ENCODE measurements at places on chromosomes 11 and 22. TPM values are rescaled to one million over a fixed set of nuclear protein-coding genes. Genes with fewer than 3 reads are reported as not detected.

WNT7B gene
- polyA plus RNA-seq = 3.5 TPM

- no peak overlapping the region for H3K27ac ChIP-seq
- H3K36me3 ChIP-seq = no peaks in the 10 kb centered on the region
- no peaks in the 10 kb centered on the region for H3K27me3 ChIP-seq
Observed at GRCh38 chr11:28146123-28146751, 38.0 kb downstream of the METTL15 start.

DNA sequence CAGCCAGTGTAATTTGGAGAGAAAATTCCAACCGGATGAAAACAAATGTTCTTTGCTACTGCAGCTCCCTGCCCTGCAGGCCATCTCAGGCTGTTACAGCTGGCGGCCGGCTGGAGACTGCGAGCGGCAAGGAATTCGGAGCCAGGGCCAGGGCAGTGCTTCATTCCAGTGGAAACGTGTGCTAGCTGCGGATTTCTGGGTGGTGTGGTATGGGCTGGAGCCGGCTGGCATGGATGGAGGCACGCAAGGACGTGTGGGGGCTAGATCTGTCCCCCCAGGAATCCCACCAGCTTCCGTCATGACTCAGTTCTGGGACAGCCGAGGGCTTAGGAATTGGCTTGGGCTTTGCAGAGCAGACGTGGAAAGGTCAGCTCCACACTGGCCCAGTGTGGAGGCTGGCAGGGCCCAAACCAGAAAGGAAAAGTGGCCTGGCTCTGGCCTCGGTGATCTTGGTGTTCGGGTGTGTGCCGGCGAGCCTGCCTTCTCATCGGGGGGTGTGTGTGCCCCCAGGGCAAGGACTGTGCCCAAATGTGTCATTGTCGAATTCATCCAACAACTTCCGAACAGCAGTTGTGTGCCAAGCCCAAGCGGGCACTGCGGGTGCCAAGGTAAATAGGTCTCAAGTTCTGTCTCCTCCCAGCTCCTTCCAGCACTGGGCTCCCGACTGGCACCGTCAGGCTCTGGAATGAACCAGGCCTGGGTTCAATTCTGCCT is 48.1 kb upstream of the SHISAL1 start:
- peak overlapping the region; percentile 23 for H3K27ac ChIP-seq
- H3K4me1 ChIP-seq = peaks cover 4% of the 10 kb centered on the region
- DNase-seq = peak; percentile 66
- H3K27me3 ChIP-seq = no peaks in the 10 kb centered on the region

- H3K36me3 ChIP-seq = peaks cover 27% of the 10 kb centered on the region
- H3K4me3 ChIP-seq = no peak overlapping the region
- DNase-seq = no peak
Observed at GRCh38 chr11:86949995-86950660, 5.1 kb downstream of the FZD4 start.

KIAA1671 gene
- polyA plus RNA-seq = 7.6 TPM

DNA sequence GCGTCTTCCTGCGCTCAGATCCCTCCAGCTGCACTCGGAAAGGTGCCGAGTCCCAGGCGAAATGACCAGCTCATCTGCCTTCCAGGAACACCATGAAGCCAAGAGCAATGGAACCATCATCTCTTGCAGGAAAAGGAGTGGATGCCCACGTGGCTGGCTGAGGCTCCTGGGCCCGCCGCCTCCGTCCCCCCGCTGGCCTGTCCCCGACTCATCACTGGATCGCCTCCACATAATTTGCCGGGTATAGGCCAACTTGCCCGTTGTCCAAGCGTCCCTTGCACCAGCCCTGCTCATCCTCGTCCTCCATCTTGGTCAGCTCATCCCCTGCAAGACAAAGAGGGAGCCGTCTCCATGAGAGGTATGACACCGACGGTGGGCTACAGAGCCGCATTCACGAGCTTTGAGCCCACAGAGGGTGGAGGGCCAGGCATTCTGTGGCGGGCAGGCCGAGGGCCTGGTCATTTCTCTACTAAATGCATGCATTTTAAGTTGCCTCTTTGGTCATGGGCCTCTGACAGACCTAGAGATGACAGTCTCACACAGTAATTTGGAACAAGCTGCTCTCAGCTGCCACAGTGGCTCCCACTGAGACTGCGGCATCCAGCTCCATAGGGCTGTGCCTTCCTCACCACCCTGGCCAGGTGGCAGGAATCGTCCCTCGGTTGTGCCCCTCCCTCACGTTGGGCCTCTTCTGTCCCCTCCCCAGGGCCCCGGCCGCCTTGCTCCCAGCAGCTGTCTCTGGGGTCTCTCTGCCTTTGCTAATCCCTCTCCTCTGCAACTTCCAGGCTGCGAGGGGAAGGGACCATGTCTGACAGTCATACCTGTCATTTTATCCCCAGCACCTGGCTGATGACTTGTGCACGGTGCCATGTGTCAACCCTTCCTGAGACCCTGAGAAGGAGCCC is 14.3 kb upstream of the ARFGAP3 start:
- DNase-seq = no peak
- H3K27me3 ChIP-seq = no peaks in the 10 kb centered on the region
- no peaks in the 10 kb centered on the region for H3K4me1 ChIP-seq

DNA sequence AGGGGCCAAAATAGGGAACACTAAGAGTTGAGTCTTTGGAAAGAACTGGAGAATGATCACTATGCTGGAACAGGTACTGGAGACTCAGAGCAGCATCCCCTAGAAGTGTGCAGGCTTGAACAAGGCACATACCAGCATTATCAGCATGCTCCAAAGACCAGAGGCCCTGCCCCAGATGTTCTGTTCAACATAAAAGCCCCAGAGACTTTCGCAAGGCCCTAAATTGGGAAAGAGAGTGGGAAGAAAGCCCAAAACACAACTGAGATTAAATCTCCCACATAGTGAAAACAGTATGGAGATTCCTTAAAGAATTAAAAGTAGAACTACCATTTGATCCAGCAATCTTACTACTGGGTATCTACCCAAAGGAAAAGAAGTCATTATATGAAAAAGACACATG is 9.4 kb downstream of the CNGA4 start:
- no peaks in the 10 kb centered on the region for H3K27me3 ChIP-seq
- H3K4me1 ChIP-seq = no peaks in the 10 kb centered on the region
- no peaks in the 10 kb centered on the region for H3K36me3 ChIP-seq
- no peak overlapping the region for H3K4me3 ChIP-seq

GRCh38 chr11:105524286-105524685 is 85.6 kb upstream of the GRIA4 start:
- H3K36me3 ChIP-seq = no peaks in the 10 kb centered on the region
- H3K4me3 ChIP-seq = no peak overlapping the region
- no peak for DNase-seq
- H3K4me1 ChIP-seq = no peaks in the 10 kb centered on the region
- no peak overlapping the region for H3K27ac ChIP-seq
- H3K27me3 ChIP-seq = no peaks in the 10 kb centered on the region

DNA sequence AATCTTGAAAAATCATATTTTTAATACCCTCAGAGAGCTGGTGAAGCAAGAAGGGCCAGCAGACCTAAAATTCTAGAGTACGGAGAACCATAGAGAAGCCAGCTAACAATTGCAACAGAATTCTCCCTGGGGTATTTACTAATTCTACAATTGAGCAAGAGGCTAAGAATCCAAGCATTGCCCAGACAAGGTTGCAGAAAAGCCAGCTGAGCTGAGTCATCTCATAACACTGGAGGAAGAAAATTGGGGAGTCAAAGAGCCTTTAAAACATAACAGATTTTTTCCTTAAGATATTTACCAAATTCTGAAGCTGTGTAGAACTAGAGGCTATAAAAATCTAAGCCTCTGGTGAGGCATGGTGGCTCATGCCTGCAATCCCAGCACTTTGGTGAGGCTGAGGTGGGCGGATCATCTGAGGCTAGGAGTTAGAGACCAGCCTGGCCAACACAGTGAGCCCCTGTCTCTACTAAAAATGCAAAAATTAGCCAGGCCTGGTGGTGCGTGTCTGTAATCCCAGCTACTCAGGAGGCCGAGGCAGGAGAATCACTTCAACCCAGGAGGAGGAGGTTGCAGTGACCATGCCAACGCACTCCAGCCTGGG is 13.6 kb upstream of the TMEM216 start:
- no peaks in the 10 kb centered on the region for H3K4me1 ChIP-seq
- H3K36me3 ChIP-seq = peaks cover 1% of the 10 kb centered on the region
- no peak for DNase-seq
- H3K27ac ChIP-seq = no peak overlapping the region

GRCh38 chr11:58495906-58496305 is 12.0 kb downstream of the OR5B21 start:
- no peak for DNase-seq
- H3K4me3 ChIP-seq = no peak overlapping the region
- H3K27me3 ChIP-seq = no peaks in the 10 kb centered on the region
- H3K27ac ChIP-seq = no peak overlapping the region

GRCh38 chr11:35087648-35088047 is 51.3 kb upstream of the CD44 start:
- peaks cover 33% of the 10 kb centered on the region for H3K4me1 ChIP-seq
- no peaks in the 10 kb centered on the region for H3K36me3 ChIP-seq
- peak overlapping the region; percentile 45 for H3K27ac ChIP-seq
- peak; percentile 87 for DNase-seq

MS4A6A gene
- 163 TPM for polyA plus RNA-seq

GRCh38 chr22:22462813-22463567 is 45.6 kb downstream of the ZNF280B start:
- no peaks in the 10 kb centered on the region for H3K36me3 ChIP-seq
- H3K4me3 ChIP-seq = no peak overlapping the region
- no peak overlapping the region for H3K27ac ChIP-seq

- peak; percentile 58 for DNase-seq
- H3K27ac ChIP-seq = no peak overlapping the region
- no peak overlapping the region for H3K4me3 ChIP-seq
- no peaks in the 10 kb centered on the region for H3K36me3 ChIP-seq
- no peaks in the 10 kb centered on the region for H3K27me3 ChIP-seq
Observed at GRCh38 chr11:24386546-24387397, 110.1 kb upstream of the LUZP2 start.

- H3K27ac ChIP-seq = no peak overlapping the region
- no peaks in the 10 kb centered on the region for H3K36me3 ChIP-seq
- DNase-seq = no peak
Observed at GRCh38 chr22:29871684-29872083, 11.3 kb upstream of the MTMR3 start.

VPREB3 gene
- polyA plus RNA-seq = 1.4 TPM

ZNF70 gene
- 1.5 TPM for polyA plus RNA-seq

GRCh38 chr22:27905653-27906052 is 13.4 kb downstream of the PITPNB start:
- no peak overlapping the region for H3K27ac ChIP-seq
- peaks cover 23% of the 10 kb centered on the region for H3K36me3 ChIP-seq
- no peaks in the 10 kb centered on the region for H3K27me3 ChIP-seq
- DNase-seq = no peak

DNA sequence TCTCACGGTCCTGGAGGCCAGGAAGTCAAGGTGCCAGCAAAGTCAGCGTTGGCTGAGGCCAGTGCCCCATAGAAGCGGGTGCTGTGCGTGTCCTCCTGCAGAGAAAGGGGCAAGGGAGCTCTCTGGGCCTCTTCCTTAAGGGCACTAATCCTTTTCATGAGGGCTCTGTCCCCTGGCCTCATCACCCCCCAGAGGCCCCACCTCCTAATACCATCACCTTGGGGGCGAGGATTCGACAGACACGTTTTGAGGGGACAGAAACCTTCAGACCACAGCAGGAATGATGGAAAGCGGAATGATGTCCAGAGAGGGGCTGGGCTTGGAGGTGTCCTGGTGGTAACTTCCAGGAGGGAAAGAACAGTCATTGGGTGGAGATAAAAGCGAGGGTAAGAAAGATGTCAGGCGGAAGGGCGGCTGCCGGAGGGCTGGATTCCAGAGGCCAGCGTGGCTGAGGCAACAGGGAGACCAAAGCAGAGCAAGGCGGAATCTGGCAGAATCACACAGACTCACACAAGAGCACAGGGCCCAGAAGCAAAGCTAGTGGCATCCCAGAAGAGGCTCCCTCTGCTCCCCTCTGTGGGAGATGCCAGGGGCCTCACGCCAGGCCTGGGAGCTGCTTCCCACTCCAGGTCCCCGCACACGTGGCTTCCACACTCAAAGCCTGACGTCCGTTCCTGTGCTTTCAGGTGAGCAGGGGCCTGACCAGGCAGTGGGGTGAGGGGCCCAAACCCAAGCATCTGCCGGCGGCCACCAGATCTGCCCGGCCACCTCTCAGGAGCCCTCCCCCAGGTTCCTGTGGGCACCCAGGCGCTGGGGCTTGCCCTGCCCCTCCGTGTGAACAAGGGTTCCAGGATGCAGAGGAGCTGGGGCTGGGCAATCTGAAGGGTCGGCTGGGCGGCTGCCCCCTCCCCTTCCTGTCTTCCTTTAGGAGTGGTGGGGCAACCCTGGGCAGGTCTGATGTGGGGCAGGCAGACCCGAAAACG is 784.5 kb downstream of the BRD1 start:
- H3K4me3 ChIP-seq = no peak overlapping the region
- H3K27me3 ChIP-seq = no peaks in the 10 kb centered on the region
- no peak overlapping the region for H3K27ac ChIP-seq
- H3K4me1 ChIP-seq = no peaks in the 10 kb centered on the region
- no peaks in the 10 kb centered on the region for H3K36me3 ChIP-seq

ANKK1 gene
- 0.55 TPM for polyA plus RNA-seq

- H3K27ac ChIP-seq = no peak overlapping the region
- H3K4me1 ChIP-seq = no peaks in the 10 kb centered on the region
- H3K36me3 ChIP-seq = peaks cover 4% of the 10 kb centered on the region
- H3K4me3 ChIP-seq = no peak overlapping the region
- no peaks in the 10 kb centered on the region for H3K27me3 ChIP-seq
Observed at GRCh38 chr11:36400766-36401455, 104.8 kb downstream of the PRR5L start.

GRCh38 chr11:125063429-125064043 is 431 bp downstream of the SLC37A2 start:
- peak overlapping the region; percentile 71 for H3K27ac ChIP-seq
- DNase-seq = no peak
- H3K4me1 ChIP-seq = no peaks in the 10 kb centered on the region
- no peaks in the 10 kb centered on the region for H3K36me3 ChIP-seq

GRCh38 chr22:25624476-25624875 is 60.0 kb downstream of the GRK3 start:
- DNase-seq = no peak
- no peak overlapping the region for H3K4me3 ChIP-seq
- no peaks in the 10 kb centered on the region for H3K27me3 ChIP-seq
- peaks cover 6% of the 10 kb centered on the region for H3K4me1 ChIP-seq

CCDC116 gene
- polyA plus RNA-seq = 0.37 TPM

GRCh38 chr11:133961890-133962289 is 5.1 kb upstream of the IGSF9B start:
- no peak overlapping the region for H3K27ac ChIP-seq
- no peak for DNase-seq
- no peak overlapping the region for H3K4me3 ChIP-seq
- H3K4me1 ChIP-seq = no peaks in the 10 kb centered on the region

GRCh38 chr11:44400431-44400830 is 90.5 kb upstream of the ALX4 start:
- no peaks in the 10 kb centered on the region for H3K4me1 ChIP-seq
- no peaks in the 10 kb centered on the region for H3K36me3 ChIP-seq
- H3K4me3 ChIP-seq = no peak overlapping the region

SLC22A9 gene
- polyA plus RNA-seq = not detected

DNA sequence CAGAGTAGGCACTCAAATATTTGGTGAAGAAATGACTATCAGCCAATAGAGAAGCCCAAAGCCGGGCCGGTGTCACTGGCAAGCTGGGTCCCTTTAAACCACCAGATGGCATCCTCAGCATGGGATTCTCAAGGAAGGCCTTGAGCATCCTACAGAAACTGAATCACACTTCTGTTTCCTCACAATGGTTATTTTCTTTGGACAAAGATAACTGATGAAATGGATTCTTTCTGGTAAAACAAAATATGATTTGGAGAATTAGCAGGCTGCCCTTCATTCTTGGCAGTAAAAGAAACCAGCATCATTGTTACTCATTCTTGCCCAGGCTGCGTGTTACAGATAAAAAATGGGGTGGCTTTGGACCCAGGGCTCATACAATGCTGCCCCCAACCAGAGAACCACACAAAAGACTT is 30.3 kb upstream of the ASPHD2 start:
- no peaks in the 10 kb centered on the region for H3K36me3 ChIP-seq
- no peaks in the 10 kb centered on the region for H3K27me3 ChIP-seq
- H3K27ac ChIP-seq = no peak overlapping the region
- no peak for DNase-seq
- H3K4me1 ChIP-seq = no peaks in the 10 kb centered on the region
